Small intestine (tissue), 16 donors: ENCODE measurements at places on chromosomes 4 and X.
A peak's percentile ranks its signal among the peaks of the same experiment; 100 is the strongest.

GRCh38 chr4:66555301-66555700, 885.0 kb upstream of the EPHA5 start:
- no peak for DNase-seq

GRCh38 chrX:17689971-17690409, 47.3 kb upstream of the SCML1 start:
- peak; percentile 72 for DNase-seq

DNA sequence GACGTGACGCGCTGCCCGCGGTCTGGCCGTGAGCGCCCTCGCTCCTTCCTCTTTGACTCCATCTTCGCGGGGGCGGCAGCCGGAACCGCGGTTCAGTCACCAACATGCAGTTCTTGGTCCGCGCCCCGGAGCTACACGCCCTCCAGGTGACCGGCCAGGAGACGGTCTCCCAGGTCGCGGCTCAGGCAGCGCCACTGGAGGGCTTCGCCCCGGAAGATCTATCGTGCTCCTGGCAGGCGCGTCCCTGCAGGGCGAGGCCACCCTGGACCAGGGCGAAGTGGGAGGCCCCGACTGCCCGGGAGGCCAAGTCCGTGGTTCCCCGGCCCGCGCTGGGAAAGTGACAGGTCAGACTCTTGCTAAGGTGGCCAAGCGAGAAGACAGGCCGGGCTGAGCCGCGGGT, 2.9 kb downstream of the TRIML2 start:
- DNase-seq = no peak

DNA sequence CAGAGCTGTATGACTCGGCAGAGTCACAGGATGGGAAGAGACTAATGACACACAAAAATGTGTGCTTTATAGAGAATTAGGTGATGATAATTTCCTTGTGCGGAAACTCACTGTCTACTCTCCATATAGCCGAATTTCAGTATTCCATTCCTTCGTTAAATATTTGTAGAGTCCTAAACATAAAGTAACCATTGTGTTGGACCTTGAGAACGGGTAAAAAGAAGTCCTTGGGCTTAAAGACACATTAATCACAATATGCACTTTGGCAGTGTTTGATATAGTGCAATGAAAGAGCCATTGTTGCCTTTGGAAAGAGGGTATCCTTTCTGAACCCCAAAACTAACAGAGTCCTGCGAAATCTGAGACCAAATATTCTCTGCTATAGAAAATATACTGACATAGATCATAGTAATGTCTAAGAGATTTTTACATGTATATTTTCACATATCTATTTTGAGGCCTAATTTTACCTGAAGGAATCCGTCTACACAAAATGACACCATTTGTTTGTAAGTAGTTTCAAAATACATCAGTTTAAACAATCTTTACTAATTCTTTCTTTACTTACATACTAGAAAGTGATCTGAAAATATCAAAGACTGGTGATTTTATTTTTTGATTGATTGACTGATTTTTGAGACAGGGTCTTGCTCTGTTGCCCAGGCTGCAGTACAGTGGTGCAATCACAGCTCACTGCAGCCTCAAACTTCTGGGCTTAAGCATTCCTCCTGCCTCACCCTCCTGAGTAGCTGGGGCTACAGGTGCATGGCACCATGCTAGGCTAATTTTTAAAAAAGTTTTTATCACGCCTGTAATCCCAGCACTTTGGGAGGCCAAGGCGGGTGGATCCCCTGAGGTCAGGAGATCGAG, 296.8 kb downstream of the DCTD start:
- DNase-seq = no peak

- peak; percentile 21 for DNase-seq
These were observed 27.2 kb downstream of the HTR2C start for GRCh38 chrX:114611018-114611619.

- DNase-seq = no peak
These were observed 218.5 kb downstream of the GBA3 start for GRCh38 chr4:22911285-22911684.

GRCh38 chrX:132092439-132093065, 35.3 kb downstream of the FRMD7 start:
- DNase-seq = peak; percentile 62

- peak; percentile 32 for DNase-seq
These were observed 242.1 kb downstream of the ADAMTS3 start for GRCh38 chr4:72326692-72327632.

DNA sequence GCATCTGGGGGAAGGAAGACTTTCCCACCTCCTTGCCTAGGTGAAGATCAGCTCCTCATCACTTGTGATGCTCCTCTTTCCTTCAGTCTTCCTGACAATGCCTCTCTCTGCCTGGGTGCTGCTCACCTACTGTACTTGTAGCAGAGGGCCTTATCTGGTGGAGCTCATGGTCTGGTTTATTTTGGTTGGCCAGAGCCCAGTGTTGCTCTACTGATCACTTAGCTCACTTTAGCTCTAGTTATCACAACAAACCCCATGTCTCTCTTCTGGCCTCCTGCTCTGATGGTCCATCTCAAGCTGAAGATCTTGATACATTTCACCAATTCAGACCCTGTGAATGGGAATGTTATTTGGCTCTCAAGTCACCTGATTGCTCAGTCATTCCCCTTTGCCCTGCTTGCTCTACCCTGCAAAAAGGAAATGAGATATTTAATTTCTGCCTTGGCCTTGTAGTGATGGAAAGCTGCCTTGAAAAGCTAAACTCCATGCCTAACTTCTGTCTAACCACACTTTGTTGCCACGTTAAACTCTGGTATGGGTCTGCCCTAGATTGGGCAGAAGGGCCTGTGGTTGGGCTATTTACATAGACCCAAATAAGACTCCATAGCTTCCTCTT, 30.3 kb upstream of the ADH1C start:
- DNase-seq = no peak

DNA sequence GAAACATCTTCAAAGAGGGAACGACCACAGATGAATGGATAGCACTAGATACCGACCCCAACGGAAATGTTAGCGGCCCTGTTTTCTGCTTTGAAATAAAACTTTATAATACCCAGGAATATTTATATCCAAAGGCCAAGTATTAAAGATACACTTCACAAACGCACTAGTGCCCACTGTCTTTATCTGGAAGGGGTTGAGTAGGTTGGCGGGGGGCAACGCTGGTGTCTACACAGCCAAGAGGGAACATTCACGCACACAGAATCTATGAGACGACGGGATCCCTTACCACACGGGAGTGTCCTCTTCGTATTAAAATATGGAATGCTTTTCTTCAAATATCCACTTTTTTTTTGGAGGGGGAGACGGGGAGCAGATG, 3.3 kb downstream of the HAND2 start:
- DNase-seq = no peak

DNA sequence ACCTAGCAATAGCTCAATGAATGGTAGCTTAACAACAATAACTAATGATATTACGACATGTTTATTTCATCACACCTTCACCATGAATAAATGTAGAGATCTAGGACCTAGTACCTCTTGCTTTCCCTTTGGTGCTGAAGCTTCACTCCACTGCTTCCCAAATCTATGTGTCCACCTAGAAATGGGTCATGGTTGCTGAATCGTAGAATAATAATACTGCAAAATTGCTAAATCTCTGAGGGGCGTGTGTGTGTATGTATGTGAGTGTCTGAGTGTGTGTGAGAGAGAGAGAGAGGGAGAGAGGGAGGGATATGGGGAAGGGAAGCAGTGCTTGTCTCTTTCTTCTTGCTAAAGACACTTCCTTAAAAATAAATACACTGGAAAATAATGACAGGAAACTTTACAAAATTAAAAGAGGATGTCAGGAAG, 109.3 kb upstream of the BMP2K start:
- DNase-seq = peak; percentile 29

GRCh38 chr4:66187175-66187720, 517.0 kb upstream of the EPHA5 start:
- DNase-seq = no peak

- DNase-seq = no peak
These were observed 11.4 kb downstream of the RNF175 start for GRCh38 chr4:153748378-153748777.

DNA sequence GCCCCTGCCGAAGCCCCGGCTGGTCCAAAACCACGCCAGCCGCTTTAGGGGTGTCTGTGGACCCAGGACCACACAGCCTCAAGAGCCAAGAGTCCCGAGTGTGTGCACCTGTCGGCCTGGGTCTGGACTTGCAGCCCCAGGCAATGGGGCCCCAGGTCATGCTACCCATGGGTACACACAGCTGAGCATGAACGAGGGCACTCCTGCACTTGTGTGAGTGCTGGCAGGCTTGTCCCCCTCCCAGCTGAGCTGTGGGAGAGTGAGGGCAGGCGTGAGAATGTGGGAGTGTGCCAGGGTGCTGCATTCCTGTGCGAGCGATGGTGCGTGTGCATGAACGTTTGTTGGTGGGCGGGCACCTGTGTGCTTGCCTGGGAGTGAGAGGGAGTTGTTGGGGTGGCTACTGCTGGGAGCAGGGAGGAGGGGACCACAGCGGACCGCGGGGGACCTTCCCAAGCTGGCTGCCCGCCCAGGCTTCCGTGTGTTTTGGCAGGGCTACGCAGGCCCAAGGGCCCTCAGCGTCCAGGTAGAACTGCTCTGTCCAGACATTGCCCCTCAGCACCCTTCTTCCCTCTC, 30.8 kb downstream of the BLOC1S4 start:
- peak; percentile 47 for DNase-seq

GRCh38 chrX:79181401-79181800, 36.9 kb downstream of the GPR174 start:
- DNase-seq = no peak

DNA sequence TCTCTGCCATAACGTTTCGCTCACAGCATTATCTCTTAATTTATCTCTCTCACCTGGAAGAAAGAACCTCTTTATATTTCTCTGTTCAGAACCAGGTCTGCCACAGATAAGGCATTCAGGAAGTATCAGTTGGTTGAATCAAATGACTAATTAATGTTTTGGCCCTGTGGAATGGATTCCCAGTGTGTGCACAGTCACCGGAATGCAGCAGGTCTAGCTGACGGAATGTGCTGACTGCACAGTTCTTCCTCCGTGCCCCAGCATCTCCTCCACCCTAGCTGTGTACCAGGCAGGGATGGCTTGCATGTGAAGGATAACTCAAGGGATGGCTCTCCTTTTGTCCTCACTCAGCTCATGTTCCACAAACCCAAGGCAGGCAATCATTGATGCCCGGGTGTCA, 141.8 kb upstream of the MSX1 start:
- no peak for DNase-seq
